ENCODE measurements at places on chromosomes 7 and 10.

DNA sequence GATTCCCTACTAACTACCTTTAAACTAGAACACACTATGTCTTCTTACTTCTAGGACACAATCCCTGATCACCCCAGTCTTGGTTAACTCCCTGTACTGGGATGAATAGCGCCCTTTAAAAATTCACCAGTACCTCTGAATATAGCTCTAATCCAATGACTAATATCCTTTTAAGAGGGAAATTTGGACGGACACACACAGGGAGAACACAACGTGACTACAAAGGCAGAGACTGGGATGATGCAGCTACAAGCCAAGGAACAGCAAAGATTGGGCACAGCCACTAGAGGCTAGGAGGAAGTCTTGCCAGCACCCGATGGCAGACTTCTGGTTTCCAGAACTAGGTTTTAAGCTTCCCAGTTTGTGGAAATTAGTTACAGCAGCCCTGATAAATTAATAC, 81.4 kb downstream of the MALSU1 start:
- no peak for DNase-seq

GRCh38 chr10:104259456-104259855, 4.8 kb downstream of the GSTO1 start:
- no peak for DNase-seq

- no peak for DNase-seq
These were observed 160.8 kb downstream of the HDAC9 start for GRCh38 chr7:18656362-18656761.

DNA sequence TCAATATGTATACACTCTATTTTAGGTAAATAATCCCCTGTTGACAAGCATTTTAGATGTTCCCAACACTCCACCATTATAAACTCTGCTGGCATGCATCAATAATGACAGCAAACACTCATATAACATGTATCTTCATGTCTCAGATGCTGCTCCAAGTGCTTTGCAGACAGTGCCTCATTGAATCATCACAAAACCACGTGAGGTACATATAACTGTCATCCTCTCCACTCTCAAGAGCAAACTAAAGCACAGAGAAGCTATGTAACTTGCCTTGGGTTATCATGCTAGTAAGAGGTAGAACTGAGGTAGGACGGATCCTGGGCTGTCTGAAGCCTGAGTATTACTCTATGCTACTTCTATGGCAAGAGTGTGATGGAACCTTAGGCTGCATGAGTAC, 72.5 kb upstream of the GSDME start:
- DNase-seq: no peak

DNA sequence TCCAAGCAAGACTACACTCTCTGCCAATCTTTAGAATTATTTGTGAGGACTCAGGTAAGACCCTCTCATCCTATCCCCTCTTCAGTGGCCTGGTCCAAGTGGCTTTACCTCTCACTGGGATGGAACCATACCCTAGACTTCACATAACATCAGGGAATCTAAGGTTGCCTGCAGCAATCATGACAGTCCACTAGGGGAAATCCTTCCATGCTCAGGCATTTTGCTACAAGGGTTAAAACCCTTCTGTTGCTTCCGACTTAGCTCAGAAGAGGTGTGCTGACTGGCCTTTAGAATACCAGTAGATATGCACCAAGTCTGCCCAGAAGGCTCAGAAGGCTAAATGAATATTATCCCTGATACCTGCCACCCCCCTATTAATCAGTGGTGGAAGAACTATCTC, 24.9 kb upstream of the NPS start:
- no peak for DNase-seq

GRCh38 chr7:27156508-27156898, at the start of gene HOXA7:
HOXA7 (minus strand) TSS chr7:27156675; CDS start chr7:27156545, 130 bp downstream.
- no peak for DNase-seq

DNA sequence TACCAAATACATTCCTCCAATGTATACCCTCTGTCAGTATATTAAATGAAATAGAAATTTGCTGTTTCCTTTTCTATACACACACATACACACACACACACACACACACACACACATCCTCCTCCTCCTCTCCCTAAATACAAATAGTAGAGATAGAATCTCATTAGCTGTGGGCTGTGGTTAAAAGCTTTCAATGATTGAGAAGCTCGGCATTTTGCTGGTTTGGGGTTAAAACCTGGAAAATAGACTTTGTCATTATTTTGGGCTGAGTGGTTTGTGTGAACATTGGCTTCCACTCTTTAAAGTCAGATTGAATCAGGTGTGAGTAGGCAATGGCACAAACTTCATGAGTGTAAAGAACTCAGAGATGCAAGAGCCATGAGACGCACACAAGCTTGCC, 596.0 kb downstream of the XPNPEP1 start:
- DNase-seq: no peak

- no peak for DNase-seq
These were observed 6.5 kb downstream of the FOXL3 start for GRCh38 chr7:296373-296945.

DNA sequence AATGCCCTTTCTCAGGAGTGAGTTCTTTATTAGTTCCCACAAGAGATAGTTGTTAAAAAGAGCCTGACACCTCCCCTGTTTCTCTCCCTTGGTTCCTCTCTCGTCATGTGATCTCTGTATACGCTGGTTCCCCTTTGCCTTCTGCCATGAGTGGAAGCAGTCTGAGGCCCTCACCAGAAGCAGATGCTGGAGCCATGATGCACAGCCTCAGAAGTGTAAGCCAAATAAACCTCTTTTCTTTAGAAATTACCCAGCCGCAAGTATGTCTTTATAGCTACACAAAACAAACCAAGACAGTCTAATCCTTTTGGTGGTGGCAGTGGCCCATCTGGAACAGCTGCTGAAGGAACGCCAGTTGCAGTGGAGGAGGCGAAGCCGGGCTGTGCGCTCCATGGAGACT, 9.3 kb downstream of the DNAJB9 start:
- no peak for DNase-seq
